ENCODE measurements at places on chromosomes 13 and 19.

DNA sequence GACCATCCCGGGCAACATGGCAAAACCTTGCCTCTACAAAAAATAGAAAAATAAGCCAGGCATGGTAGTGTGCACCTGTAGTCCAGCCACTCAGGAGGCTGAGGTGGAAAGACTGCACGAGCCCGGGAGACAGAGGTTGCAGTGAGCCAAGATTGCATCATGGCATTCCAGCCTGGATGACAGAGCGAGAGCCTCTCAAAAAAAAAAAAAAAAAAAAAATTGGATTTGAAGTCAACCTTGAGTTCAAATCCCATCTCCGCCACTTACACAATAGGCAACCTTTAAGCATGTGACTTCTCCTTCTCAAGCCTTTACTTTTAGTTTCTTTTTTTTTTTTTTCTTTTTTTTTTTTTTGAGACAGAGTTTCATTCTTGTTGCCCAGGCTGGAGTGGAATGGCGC, 12.0 kb downstream of the KASH5 start:
- no peak for DNase-seq

GRCh38 chr19:2325281-2326046, 2.9 kb downstream of the LSM7 start:
- no peak for DNase-seq

DNA sequence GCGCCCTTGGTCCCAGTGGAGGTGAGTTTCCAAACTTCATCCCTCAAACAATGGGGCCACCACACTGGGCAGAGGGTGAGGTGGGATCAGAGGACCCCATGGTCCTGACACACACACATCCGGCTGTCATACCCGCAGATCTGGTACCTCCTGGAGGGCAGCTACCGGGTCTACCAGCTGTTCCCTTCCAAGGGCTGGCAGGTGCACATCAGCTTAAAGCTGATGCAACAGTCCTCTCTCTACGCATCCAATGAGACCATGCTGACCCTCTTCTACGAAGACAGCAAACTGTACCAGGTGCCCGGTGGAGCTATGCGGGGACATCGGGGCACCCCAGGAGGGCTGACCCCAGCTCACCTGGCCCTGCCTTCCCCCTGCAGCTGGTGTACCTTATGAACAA, 14.0 kb upstream of the PSMD8 start:
- DNase-seq = no peak

DNA sequence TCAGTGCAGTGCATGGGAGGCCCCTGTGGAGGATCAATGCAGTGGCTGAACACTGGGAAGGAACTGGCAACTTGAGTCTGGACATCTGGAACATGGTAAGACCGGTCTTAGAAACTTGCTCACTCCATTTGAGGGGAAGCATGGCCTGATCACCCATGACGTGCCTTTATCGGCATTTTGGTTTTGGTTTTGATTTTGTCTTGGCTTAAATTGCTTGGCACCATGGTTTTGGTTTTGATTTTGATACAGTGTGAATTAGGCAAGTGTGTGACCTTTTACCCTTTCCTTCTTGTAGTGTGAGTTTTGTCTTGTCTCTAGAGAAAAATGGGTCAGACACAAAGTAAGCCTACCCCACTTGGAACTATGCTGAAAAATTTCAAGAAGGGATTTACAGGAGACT, 77.3 kb downstream of the ZNF486 start:
- no peak for DNase-seq

DNA sequence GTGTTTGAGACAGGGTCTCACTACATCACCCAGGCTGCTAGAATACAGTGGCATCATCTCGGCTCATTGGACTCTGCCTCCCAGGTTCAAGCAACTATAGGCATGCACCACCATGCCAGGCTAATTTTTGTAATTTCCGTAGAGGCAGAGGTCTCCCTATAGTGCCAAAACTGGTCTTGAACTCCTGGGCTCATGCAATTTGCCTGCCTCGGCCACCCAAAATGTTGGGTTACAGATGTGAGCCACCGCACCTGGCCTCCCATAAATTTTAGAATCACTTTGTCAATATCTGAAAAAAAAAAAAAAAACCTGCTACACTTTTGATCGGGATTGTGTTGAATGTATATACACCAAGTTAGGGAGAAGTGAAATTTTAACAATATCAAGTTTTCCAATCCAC, 11.9 kb upstream of the PLEKHF1 start:
- no peak for DNase-seq

DNA sequence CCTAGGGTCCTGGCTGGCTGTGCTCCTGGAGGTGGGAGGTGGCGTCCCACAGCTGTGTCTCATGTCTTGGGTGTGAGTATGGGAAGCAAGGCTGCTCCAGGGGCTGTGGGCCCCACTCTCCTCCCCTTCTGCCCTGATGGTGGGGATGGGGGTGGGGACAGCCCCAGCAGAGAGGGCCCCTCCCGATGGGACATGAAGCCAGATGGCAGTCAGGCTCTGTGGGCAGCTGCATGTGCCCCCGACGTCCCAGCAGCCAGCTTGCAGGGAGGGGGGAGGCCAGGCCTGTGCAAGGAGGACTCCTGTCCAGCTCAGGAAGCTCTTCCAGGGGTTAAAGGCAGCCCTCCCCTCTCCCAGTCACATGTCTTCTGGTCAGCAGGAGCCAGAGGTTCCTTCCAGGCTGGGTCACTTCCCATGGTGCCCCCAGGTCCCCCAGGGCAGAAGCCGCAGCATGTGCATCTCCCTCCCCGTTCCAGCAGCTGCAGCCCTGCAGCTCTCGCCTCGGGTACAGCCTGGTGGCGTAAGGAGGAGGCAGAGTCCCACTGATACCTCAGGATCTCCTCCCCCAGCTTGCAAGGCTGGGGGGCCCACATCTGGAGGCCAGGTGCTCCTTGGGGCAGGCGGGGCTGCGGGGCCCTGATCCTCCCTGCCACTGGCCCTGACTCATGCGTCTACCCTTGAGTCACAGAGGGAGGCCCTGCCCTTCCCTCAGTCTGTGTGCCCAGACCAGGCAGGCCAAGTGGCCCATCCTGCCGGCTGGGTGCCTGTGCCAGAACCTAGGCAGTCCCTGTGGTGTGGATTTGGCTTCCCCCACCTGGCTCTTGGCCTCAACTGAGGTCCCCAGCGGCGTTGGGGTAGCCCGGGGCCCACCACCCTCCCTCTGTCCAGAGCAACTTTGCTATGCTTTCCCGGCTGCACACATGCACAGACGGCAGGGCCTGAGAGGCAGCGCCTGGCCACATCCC, 13.0 kb downstream of the YIPF2 start:
- no peak for DNase-seq

DNA sequence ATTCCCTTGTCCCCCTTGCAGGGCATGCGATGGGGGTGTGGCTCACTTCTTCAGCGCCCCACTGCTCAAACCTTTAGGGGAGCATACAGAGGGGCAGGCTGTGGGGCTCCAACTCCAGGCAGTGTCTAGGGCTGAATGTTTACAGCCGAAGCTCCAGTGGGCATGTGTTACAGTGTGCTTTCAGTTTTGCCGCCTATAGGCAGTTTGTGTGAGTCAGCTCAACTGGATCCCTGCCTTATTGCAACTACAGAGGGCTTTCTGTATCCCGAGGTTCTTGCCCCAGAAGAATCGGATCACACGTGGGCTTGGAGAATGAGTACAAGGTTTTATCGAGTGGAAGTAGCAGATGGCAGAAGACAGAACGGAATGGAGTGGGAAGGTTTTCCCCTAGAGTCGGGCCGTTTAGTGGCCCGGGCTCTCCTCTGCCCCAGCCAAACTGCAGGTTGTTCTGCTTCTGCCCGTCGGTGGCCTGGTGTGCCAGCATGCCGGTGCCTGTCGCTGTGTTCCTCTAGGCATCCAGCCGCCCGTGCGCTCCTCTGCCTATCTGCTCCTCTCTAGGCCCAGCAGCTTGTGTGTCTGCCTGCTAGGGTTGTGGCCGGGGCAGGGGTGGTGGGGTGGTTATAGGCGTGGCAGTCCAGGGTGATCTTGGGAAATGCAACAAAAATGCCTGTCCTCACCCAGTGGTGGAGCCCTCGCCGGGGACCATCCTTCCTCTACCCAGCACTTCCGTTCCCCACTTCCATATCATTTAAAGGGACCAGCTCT, 435.9 kb upstream of the SGCG start:
- no peak for DNase-seq

DNA sequence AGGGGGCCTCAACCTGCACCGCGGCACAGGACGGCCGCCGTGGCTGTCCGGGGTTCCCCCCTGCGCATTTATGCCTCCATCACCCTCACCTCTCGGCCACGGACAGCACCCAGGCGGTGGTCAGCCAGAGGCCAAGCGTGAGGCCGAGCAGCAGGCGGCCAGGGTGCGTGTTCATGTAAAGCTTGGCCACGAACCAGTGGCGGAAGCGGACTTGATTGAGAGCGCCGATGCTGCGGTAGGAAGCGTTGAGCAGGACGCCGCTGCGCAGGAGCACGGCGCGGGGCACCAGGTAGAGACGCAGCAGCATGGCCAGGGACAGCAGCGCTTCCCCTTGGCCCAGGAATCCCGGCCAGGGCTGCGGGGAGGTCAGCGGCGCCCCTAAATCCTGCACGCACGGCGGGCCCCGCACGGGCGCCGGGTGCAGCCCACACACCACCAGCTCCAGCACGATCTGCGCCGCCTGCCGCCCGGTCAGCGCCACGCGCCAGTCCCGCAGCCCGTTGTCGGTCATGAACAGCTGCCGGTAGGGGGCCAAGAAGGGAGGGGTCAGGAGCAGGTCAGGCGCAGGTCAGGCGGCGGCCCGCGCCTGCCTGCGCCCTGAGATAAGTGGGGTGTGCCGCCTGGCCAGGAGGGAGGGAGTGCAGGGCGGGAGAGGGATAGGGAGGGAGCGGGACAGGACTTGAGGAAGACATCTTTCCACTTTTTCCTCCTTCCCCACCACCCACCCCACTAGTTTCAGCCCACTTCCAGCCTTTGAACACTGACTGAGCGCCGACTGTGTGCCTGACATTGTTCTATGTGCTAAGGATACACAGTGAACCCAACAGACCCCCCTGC, 6.5 kb downstream of the KCNN4 start:
- no peak for DNase-seq

DNA sequence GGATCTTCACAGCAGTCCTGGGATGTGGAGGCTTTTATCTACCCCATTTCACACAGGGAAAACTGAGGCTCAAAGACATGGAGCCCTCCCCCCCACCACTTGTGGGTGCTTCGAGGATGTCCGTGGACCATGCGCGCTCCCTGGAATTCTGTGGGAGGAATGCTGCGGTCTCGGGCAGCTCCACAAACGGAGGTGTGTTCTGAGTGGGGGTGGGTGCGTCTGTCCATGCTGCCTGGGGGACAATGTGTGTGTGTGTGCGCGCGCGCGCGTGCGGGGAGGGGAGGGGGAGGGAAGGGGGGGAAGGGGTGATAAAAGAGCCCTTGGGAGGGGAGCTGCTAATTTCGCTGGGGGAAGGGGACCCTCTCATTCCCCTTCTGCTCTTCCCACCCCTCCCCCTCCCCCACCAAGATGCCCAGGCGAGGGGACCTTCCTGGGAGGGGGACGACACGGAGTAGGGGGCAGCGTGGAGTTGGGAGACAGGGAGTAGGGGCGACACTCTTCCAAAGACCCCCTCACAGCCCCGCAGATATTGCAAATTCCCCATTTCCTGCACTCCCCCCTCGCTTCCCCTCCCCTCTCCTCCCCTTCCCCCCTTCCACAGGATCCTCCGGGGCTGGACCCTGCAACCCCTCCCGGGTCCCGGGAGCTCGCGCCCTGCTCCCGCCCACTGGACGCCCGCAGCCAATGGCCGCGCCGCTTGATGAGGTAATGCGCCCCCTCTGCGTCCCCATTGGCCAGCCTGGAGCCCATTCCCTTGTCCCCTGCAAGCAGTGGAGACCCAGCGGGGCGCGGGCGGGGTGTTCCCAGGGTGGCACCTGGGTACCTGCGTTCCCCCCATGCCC, 18.9 kb upstream of the ZNRF4 start:
- DNase-seq = no peak

DNA sequence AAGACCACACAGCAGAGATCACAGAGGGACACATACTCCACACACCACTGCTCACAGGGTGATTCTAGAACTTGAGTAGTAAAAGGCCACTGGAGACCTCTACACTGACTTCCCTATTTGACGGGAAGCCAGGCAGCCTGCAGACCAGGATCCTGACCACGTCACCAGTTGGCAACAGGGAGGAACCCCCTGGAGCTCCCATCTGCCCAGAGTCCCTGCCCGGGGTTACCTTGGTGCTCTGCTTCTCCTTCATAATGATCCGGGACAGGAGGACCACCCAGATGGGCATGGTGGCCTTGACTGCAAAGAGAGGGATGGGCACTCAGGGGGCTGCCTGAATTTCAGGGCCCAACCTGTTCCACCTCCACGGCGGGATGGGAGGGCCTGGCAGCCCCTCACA, 932 bp downstream of the SLC35E1 start:
- no peak for DNase-seq

DNA sequence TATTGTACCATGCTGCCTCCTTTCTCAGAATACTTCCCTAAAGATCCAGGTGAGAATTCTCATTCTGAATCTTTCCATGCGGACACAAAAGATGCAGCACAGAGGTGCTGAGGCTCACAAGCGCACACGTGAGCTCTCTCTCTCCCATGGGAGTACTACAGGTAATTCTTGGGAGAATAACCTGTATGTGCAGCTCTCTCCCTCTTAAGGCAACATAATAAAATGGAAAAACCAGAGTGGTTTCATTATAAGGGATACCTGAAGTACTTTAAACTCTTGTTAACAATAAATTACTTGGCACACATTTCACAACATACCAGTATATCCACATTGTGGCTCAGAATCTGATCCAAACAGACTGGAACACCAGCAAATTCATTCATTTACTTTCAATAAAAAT, 40.4 kb downstream of the INTS6 start:
- no peak for DNase-seq

DNA sequence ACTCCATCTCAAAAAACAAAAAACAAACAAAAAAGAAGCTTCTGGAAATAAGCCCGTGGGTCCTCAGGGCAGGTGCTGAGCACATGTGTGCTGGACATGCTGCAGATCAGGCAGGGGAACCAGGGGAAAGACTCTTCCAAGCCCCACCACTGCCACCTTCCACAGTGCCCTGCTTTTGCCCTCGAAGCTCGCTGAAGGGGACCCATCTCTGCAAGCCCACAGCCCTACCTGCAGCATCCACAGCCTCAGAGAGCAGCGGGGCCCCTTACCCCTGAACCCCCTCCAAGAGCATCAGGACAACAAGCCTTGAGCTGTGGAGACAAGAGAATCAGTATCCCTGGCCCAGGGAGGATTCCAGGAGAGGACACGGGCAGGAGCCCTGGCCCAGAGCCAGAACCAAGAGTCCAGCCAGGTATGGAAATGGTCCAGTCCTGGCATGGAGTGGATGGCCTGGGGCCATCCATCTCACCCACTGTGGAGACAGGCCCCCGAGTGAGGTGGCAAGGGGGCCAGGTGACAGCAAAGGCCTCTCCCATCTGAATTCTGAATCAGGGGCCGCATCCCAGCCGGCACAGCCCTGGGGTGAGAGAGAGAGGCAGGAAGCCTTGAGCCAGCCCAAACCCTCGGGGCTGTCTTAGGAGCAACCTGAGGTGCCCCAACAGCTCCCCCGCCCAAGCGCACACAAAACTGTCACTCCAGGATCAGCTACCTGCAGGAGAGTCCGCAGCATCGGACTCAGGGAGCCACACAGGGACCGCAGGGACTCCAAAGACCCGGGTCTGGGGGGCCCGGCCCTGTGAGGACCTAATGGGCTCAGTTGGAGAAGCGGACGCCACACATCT, 51.8 kb upstream of the TPM4 start:
- DNase-seq = no peak

GRCh38 chr13:106565127-106565775, 2.7 kb downstream of the ARGLU1 start:
- DNase-seq = no peak
